ENCODE measurements at places on chromosomes 1 and 21.

DNA sequence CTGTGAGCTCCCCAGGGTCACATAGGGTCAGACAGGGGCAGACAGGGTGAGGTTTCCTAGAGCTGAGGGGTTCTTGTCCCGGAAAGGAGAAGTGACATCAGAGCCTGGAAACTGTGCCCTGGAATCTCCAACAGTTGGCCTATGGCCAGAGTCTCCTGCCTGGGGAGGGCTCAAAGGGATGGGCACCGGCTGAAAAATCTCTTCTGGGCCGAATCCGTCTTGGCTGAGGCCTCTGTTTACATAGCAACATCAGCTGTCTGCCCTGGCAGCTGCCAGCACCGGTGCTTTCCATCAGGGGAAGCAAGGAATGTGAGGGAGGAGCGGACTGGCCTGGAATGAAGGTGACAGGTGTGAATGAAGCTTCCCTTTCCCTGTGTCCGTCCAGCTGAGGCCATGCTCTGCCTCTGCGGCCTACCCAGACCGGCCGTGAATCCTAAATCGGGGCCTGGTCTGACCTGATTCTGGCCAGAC, 30.7 kb downstream of the VASH2 start:
- DNase-seq = no peak

- DNase-seq = no peak
These were observed 15.1 kb downstream of the KHDRBS1 start for GRCh38 chr1:32028746-32029145.

DNA sequence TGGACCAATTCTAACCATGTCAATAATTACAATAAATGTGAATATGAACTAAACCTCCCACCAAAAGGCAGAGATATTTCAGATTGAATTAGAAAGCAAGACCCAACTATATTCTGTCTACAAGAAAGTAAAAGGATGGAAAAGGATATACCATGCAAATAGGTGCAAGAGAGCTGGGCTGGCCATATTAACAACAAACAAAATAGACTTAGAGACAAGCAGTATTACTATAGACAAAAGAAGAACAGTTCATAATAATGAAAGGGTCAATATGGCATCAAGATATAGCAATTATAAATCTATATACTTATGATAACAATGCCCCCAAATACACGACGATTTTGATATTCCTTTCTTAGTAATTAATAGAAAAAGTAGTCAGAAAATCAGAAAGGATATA, 67.3 kb upstream of the IFFO2 start:
- no peak for DNase-seq

DNA sequence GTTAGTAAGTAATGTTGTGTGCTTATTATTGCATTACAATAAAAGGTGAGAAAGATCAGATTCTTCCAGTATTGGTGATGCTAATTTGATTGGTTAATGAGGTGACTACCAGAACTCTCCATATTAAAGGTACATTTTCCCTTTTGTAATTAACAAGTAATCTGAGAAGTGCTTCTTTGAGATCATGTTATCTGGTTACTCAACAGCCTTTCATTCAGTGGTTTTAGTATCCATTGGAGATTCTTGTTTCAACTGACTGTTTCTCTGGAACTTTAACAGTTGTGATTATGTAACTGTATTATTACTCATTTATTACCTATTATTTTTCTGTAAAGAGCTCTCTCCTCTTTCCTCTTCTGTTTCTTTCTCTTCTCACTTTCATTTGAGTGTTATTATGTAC, 86.7 kb downstream of the PEX14 start:
- DNase-seq = no peak

DNA sequence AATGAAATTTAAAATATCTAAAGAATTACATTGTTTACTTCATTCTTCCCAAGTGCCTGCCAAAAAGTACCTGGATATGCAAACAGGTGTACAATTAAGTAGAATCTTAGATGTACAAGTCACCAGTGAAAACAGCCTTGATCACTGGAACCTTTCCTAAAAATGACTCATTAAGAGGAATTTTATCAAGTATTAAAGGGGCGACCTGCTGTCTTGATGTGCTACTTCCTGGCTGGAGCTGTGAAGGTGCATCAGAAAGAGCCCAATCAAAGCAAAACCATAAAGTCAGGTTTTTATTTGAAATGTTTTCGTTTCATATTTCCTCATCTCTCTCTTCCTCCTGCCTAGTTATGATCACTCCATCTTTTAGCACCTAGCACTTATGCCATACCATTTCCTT, 33.4 kb downstream of the IFI44 start:
- no peak for DNase-seq

DNA sequence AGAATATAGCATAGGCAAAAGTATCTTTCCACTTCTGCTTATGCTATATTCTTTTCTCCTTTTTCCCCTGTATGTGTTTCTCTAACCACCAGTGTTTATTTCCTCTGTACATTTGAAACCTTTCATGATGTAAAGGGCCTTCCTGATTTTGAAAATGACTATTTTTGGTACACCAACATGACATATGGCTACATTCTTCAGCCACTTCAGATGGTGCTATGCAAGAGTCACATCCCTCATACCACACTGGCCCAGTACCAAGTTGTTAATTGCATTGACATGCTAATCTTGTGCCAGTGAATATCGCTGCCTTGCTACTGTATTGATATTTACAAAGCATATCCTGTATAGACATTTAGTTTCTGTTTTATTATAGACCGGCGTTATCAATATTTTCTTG, 408.7 kb downstream of the NCAM2 start:
- DNase-seq = no peak

- no peak for DNase-seq
These were observed 29.9 kb upstream of the DISP3 start for GRCh38 chr1:11449100-11449403.

DNA sequence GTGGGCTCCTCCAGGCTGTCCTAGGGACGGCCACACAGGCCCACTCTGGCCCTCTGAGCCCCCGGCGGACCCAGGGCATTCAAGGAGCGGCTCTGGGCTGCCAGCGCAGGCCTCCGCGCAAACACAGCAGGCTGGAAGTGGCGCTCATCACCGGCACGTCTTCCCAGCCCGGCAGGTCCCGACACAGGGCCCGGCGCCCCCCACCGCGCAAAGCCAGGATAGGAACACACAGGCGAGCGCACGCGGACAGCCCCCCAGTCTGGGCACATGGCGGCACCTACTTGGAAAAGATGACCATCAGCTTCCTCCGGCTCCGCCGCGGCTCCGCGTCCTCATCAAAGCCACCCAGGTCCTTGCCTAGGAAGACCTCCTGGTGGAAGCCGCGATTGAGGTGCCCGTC, 3.6 kb downstream of the SDF4 start:
- DNase-seq = no peak

- DNase-seq = no peak
These were observed 1359.1 kb upstream of the ADGRL2 start for GRCh38 chr1:80441664-80442063.

- DNase-seq = no peak
These were observed 43.1 kb upstream of the SGIP1 start for GRCh38 chr1:66490816-66491215.

- DNase-seq = no peak
These were observed 216.2 kb downstream of the SEC16B start for GRCh38 chr1:177753655-177754054.

DNA sequence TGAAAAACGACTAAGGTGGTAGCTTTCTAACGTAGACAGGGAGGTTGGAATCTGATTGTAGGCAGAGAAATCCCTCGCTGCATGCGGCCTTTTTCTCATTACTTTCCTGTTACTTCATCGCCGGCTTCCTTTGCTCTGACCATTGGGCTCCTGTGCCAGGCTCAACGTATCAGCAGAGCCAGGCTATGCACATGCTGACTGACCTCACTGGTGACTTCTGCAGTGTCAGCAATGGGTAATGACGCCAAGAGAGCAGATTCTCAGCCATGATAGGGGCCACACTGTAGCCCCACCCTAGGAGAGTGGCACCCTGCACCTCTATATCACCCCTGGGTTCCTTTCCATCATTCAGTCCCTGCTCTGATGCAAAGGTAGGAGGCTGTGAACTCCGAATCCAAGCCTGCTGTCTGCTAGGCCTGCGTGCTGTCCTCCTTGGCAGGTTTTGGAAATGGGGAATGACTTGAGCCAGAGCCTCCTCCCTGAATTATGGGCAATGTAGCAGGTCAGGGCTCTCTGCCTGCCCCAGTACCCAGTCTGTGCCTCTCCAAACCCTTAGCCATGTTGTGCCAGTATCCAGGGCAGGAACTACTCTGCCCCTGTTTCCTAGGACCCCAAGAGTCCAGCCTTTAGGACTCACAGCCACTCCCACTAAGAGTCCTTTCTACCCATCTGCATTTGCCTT, 11.4 kb downstream of the PPFIA4 start:
- DNase-seq = no peak

DNA sequence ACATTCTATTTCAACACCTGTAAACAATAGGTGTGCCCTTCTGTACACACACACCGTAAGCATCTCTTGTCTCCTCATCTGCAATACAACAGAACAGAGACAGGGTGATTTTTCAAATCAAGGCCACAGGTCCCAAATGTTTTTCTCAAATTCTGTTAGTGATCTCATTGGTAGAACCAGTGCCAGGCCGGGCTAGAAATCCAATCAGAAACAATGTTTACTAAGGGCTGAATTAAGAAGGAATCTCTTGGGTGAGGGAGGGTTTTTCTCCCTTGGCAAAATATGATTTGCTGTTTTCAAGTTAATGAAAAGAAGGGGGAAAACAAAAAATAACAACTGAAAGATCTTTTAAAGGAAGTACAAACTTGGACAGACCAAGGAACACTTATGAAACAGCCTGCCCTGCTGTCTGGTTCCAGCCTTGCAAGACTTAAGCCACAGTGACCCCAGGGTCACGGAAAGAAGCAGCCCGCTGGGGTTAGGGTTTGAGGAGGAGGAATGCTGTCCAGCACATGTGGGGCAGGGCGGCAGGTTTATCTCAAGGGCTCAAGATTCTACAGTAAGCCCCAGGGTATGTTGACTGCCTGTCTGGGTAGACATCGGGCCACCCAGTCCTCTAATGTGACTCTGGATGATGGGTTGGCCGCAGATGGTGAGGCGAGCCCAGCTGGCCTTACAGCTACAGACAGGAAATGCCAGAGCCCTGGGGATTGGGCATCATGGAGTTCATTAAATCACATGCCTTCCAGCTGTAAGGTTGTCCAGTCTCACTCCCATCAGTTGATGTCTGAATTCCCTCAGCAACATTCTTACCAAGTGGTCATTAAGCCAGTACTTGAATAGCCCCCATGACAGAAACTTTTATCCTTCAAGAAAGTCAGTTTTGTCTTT, 73.3 kb upstream of the SLC44A3 start:
- DNase-seq = no peak

DNA sequence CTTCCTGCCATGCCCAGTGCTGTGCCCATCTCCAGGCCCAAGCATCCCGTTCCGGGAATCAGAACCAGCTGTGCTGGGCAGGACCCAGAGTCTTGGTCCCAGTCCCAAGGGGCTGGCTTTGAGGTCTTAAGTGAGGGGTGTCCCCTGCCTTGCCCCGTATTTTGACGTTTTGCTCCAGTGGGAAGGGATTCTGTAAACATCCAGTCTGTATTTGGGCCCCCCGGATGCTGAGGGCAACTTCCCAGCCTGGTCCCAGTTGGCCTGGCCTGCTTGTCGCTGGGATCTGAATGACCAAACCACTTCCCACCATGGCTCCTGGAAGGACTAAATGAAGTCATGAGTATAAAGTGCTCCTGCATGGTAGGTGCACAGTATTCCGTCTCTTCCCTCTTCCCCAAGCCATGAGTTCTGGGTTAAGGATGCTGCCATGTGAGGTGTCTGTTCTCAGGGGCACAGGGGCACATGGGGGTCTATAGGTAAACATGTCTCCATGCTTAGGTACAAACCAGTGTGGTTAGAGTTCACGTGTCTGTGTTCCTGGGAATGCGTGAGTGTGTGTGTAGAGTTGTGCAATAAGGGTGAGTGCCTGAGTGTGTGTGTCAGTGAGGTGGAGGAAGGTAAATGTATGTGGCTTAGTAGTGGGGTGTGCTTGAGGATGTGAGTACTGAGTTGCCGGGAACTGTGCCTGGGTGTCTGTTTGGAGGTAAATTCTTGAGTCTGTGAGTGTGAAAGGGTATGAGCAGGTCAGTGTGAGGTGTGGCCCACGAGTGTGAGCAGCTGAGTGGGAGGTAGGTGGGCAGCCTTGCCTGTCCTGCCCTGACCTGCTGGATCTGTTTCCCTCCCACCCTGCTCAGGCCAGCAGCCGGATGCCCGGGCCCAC, 1.5 kb downstream of the B4GALT2 start:
- DNase-seq = no peak

GRCh38 chr1:117051224-117052064, 8.7 kb upstream of the TTF2 start:
- peak; percentile 73 for DNase-seq

DNA sequence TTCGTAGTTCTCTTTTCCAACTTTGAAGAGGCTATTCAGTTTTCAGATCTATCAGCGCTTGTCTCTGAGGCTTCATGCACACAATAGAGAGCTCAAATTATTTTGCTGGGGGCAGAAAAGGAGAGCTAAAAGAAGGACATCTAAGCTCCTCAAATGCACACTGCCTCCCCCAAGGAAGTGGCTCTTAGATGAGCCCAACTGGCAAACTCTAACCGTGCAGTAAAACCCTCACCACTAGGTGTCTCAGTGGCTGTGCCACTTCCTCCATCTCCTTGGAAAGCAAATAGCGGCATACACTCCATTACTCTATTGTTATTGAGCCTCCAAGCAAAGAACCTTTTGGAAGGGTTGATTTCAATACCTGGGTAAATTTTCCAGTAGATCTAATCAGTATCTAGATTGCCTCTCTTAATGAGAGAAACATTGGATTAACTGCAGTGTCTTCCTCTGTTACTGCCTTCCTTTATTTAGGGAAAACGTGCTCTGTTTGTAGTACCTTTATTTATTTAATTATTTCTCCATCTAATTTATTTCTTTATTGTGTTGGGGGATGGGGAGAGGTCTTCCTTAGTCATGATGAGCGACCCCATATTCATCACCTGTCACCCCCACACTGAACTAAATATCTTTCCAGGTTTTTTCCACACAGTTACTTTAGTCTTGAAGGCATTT, 9.2 kb upstream of the SFPQ start:
- DNase-seq = peak; percentile 86

DNA sequence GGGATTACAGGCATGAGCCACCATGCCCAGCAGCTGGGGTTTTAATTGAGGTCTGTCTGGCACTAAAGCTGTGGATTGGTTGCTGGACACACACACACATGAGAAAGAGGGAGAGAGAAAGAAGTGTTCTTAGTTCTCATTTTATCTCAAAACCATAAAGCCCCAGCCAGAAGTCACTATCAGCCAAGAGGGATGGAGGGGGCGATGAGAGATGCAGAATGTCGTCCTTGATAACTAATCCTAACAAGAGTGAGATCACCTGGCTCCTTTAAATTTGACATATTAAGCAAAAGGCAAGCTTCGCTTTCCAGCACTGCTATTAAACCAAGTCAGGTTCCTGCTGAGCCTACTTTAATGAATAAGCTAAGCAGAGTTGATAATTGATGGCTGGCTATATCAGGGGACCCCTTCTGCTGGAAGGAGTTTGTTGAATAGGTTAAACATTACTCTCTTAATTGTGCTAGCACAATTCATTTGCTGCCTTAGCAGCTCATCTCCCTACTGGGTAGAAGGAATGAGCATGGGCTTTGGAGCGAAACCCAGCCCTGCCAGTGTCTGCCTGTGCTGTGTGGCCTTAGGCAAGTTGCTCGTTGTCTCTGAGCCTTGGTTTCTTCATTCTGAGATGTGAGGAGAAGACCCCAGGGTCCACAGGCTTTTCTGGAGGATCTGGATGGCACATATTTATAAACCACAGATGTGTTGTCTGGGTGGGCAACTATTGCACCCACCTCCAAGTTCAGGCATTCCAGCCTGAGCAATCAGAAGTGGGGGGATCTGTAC, 50.8 kb downstream of the ALPL start:
- DNase-seq = no peak

- DNase-seq = no peak
These were observed 17.5 kb upstream of the CLDN8 start for GRCh38 chr21:30233228-30234020.

All from common myeloid progenitor, CD34-positive (primary cell).